MV-4-11 (cell line): ENCODE measurements at places on chromosomes 6 and 20.

- peak; percentile 72 for DNase-seq
Measured at GRCh38 chr6:148577687-148578488, 168.9 kb upstream of the UST start.

GRCh38 chr6:1075444-1075843, 236.5 kb upstream of the FOXQ1 start:
- no peak for DNase-seq

DNA sequence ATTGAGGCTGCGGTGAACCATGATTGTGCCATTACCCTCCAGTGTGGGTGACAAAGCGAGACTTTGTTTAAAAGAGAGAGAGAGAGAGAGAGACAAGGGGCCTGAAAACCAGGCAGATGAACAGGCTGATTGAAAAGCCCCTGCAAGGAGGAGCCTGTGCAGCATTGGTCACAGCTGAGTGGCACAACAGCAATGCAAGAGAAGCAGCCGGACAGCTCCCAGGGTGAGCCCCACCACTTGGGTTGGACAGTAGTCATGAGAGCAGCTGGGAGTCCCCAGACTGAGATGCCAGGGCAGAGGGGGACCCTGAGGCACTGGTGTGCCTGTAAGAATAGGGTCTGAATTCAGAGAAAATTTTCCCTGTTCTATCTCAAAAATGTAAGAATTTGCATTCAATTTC, 10.2 kb downstream of the DNPH1 start:
- no peak for DNase-seq

GRCh38 chr6:33577106-33577535, 3.0 kb downstream of the BAK1 start:
- peak; percentile 83 for DNase-seq

GRCh38 chr20:62312662-62312977, 9.8 kb downstream of the ADRM1 start:
- no peak for DNase-seq

DNA sequence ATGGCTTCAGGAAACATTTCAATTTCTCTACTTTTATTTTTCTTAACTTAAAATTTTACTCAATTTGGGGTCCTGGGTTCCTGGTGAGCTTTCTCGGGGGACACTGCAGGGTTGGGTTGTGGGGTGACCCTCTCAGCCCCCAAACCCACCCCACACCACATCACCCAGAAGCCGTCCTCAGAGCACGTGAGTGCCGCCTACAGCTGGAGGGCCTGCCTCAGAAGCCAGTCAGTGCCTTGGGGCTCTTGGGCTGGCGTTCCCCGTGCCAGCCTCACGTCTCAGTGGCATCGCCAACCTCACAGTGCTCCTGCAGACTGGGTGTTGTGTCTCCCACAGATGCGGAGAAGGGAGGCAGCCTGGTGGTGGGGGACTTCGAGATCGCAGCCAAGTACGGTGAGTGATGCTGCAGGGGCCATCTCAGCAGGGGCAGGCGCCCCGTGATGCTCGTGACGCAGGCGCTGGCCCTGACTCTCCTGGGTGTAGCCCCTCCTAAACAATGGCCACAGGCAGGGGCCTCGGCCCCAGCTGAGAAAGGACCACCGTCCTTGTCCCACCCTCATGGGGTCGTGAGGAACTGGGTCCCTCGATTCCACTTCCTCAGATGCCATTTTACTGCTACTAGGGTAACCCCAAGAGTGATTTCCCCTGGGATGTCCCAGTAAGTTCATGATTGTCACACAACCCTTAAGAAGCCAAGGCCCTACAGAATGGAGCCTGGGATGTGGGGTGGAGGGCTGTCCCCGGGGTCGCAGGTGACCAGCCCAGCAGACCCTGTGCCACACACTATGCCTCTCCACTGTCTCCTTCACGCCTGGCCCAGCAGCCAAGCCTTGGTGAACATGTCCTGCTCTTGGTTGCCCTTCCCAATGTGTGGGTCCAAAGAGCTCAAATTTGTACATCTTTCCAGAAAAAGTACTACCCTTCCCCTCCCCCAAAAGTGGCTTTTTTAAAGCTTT, 23.8 kb upstream of the PYGB start:
- no peak for DNase-seq

GRCh38 chr20:50418890-50419642, 91.1 kb upstream of the PTPN1 start:
- DNase-seq, result no peak

- DNase-seq, result peak; percentile 96
Measured at GRCh38 chr20:21503345-21503744, 10.5 kb downstream of the NKX2-2 start.

GRCh38 chr6:148529010-148529409, 186.4 kb downstream of the SASH1 start:
- no peak for DNase-seq

GRCh38 chr6:37260444-37260843, 2.5 kb upstream of the TMEM217 start:
- DNase-seq, result no peak

DNA sequence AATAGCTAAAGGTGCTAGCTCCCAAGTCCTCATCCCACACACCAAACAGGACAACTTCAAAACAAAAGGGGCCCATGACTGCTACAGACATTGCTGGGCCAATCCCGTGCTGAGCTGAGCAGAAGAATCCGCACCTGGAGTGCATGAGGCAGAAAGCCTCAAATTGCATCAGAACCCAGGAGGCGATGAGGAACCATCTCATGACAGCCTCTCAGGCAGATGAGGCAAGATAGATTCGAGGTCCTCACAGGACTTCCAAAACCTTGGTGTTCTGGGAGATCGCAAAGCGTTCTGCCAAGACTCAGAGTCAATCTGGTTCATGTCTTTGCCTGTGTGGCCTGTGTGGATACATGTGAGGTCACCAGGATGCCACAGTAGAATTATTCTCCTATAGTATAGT, 32.8 kb upstream of the SSTR4 start:
- peak; percentile 70 for DNase-seq
